Mammary epithelial cell (primary cell): ENCODE measurements at places on chromosomes 11 and 22. TPM values are rescaled to one million over a fixed set of nuclear protein-coding genes. Genes with fewer than 3 reads are reported as not detected.

Gene NLRP10
- total RNA-seq = 18.0 and 19.5 TPM in 2 replicates

Gene NRXN2
- 18.8 TPM for total RNA-seq

Gene LRRN4CL
- total RNA-seq = 0.33 TPM

DNA sequence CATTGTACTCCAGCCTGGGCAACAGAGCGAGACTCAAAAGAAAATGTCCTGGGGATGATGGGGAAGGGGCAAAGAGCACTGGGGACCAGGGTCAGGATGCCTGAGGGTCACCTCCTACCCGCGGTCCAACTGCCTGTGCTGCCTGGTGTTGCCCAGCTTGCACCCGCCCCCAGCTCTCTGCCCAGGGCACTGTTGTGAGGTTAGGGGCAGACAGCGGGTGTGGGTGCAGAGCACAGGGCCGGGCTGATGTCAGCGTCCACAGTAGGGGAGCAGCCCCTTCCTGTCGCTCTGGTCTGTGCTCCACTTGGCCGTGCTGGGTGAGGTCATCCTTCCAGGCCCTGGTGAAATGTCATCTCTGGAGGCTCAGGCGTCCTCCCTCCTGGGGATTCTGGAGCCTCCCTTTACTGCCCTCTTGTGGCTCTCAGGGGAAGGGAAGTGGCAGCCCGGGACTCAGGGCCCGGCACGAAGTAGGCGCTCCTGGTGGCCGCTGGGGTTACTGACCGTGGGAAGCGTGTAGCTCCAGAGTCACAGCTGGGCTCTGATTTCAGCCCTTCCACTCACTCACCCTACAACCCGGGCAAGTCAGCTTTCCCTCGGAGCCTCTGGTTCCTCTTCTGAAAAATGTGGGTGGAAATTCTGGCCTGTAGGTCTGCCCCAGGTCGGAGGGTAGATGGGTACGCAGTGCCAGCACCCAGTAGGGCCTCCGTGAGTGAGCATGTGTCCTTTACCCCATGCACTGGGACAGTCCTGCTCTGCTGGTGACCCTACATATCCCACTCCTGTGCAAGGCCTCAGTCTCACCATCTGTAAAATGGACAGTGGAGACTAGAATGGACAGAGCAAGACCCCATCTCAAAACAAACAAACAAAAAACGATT is 17.3 kb upstream of the PRR5 start:
- DNase-seq = peak; percentile 87

DNA sequence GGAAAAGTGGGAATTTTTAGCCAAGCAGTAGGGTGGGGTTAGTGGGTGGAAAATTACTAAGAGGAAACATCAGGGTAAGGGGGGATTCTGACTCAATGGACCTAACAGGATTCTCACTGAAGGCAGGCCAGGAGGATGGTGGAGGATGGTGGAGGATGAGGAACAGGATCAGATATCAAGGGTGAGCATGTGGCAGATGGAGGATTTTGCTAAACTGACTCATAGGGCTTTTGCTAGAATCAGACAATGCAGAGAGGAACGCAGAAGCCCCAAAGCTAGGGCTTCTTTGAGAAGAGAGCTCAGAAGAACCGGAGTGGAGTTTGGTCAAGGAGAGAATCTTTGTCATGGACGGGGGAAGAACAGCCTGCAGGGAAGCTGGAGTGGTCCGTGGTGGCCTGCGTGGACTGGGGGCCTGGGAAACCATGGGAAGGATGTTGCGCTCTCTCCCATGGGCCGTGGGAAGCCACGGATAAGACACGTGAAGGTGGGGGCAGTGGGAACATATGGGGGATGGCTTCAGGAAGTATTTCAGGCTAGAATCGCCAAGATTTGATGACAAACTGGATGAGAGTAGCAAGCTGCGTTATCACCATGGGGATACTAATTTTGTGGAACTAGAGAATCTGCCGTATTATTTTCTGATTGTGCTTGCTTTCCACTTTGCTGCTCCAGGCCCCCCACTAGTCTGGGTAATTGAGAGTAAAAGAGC is 165.2 kb downstream of the LDLRAD3 start:
- no peak for DNase-seq

DNA sequence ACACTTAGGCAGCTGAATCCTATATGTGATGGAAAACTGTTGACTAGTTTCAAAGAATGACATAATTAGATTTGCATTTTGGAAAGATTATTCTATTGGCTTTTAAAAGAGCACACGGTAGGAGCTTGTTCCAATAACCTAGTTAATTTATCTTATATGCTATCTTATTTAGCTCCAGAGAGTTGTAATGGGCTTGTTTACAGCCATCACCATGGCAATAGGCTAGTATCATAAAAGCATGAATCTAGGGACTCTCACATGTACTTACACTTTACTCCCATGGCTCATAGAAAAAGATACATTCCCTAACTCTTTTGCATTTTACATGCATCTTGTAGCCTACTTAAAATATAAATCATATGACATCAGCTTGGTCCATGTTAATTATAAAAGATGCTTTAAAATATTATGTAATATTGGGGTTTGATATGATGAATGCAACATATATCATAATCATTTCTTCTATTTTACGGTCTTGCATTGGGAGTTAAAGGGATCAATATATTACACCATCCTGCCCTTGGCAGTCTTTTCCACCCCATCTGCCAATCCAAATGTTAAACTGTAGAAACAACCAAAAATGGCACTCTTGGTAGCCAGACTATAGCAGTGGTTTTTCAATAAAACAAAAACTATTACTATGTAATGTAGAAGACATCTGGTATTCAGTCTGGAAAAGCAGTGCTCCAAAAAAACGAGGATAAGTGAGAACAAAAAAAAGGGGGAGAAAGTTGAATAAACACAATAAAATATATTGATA is 2254.0 kb downstream of the LRRC4C start:
- no peak for DNase-seq

- DNase-seq = no peak
These were observed 9.2 kb downstream of the SIPA1 start for GRCh38 chr11:65646958-65647701.

DNA sequence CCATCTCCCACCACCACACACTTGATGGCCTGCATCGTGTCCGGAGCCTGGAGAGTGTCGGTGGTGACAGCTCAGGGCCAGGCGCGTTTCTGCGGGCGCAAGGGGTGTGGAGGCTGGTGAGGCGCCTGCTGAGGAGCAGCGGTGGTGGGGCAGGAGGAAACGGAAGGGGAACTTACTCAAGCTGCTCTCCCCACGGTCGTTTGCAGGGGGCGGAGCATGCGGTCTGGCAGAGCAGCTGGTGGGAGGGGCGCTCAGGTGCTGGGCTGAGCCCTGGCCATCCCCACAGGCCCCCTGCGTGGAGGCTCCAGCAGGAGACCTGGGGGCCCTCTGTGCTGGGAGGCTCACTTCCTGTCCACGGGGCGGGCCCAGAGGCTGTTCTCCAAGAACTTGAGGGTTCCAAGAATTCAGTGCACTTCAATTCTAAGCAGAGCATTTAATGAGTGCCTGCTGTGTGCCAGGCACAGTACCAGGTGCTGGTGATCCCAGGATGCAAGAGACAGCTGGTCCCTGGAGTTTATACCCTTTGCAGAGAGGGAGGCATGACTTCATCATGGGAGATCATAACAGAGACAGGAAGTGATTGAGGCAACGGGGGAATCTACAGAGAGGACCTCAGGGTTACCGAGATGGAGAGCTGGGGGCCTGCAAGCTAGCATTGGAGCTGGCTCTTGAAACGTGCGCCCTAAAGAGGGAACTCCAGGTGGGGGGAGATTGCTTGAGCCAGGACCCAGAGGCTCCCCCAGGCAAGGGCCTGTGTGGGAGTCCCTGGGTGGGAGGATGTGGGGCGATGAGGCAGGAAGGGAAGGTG is at the start of gene RAC2:
RAC2 (minus strand) TSS at position 156 of the 808 bp plus-strand sequence; CDS start at position 35, 121 bp downstream.
- peak; percentile 73 for DNase-seq

- DNase-seq = no peak
These were observed 54.8 kb downstream of the IGSF9B start for GRCh38 chr11:133901999-133902398.
